ENCODE measurements at places on chromosomes 16 and 17. TPM values are rescaled to one million over a fixed set of nuclear protein-coding genes. Genes with fewer than 3 reads are reported as not detected.

- H3K36me3 ChIP-seq: no peaks in the 10 kb centered on the region
- H3K27me3 ChIP-seq: no peaks in the 10 kb centered on the region
These were observed 365.7 kb downstream of the SEC14L1 start for GRCh38 chr17:77506371-77506991.

DNA sequence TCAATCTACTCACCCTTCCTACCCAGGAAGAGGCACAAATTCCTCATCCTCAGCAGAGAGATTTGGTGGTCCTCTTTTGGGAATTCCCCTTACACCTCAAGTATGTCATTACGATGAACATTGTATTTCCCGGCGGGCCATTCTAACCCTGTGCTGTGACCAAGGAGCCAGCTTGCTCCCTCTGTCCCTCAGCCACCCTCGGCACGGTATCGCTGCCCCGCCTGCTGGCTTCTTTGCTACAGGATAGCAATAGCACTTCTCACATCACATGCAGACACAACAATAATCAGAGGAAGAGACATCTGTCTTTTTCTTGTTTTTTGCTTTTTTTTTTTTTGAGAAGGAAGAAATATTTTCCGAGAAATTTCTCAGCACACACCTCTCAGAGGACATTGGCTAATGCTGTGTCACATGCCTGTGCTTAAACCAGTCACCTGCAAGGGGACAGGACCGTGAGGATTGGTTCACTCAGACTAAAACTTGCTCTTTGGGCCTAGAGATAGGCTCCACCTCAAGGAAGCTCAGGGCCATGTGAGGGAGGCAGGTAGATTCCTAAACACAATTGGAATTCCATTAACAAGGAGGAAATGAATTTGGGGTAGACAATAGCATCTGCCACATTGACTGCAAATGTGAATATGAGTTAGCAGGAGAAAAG is 41.2 kb downstream of the TMC5 start:
- no peak for DNase-seq
- no peaks in the 10 kb centered on the region for H3K27me3 ChIP-seq
- no peaks in the 10 kb centered on the region for H3K4me1 ChIP-seq
- H3K4me3 ChIP-seq: no peak overlapping the region

DNA sequence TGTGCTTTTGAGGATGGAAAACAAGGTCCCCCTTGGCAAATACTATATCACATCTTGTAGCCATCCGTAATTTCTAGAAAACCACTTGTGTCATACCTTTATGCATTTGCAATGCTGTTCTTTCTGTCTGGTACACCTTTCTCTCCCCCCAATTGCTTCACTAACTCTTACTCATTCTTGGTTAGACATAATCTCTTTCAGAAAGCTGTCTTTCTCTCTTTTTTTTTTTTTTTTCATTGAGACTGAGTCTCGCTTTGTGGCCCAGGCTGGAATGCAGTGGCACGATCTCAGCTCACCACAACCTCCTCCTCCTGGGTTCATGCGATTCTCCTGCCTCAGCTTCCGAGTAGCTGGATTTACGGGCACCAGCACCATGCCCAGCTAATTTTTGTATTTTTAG is 94.9 kb upstream of the C17orf78 start:
- H3K4me1 ChIP-seq: peaks cover 14% of the 10 kb centered on the region
- DNase-seq: no peak
- H3K27ac ChIP-seq: no peak overlapping the region
- no peaks in the 10 kb centered on the region for H3K27me3 ChIP-seq
- no peak overlapping the region for H3K4me3 ChIP-seq

DNA sequence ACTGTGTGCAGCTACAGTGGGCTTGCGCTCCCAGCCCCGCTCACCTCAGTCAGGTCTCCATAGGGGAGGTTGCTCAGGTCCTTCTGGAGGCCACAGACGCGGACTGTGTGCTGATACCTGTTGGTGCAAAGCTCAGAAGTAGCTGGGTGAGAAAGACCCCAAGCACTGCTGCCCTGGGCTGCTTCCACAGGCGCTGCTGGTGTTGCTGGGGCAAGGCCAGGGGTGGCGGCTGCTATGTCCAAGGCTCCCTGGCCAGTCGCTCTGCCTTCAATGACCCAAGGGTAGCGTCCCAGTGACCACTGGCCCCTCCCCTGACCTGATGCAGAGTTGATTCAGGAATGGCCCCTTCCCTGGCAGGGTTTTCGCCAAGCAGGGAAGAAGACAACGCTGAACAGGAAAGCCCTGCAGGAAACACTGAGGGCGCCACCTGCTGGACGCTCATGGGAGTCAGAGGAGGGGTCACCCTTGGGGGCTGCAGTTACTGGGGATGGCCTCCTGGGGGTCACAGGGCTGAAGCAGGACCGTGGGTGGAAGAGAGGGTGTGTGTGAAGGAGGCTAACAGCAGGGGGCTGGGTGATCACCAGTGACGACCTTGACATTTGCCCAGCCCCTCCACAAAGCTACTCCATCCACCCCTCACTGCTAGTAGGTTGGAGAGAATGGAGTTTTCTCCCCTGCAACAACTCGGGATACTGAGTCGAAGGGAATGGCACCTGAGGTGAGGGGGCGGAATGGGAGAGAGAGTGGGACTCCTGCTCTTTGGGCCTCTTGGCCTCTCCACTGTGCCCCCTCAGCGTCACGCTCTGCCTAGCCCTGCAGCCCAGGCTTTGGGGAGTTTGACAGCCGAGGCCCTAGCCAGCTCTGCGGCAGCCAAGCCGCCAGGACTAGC is 38.3 kb downstream of the ABCC12 start:
- no peaks in the 10 kb centered on the region for H3K27me3 ChIP-seq
- H3K4me3 ChIP-seq: no peak overlapping the region
- no peaks in the 10 kb centered on the region for H3K4me1 ChIP-seq
- no peak overlapping the region for H3K27ac ChIP-seq
- DNase-seq: no peak

GRCh38 chr16:86512301-86512859 is 2.1 kb downstream of the FOXF1 start:
- DNase-seq: no peak
- H3K27ac ChIP-seq: peak overlapping the region; percentile 95
- H3K4me1 ChIP-seq: peaks cover 47% of the 10 kb centered on the region
- peak overlapping the region; percentile 91 for H3K4me3 ChIP-seq
- H3K27me3 ChIP-seq: no peaks in the 10 kb centered on the region

DNA sequence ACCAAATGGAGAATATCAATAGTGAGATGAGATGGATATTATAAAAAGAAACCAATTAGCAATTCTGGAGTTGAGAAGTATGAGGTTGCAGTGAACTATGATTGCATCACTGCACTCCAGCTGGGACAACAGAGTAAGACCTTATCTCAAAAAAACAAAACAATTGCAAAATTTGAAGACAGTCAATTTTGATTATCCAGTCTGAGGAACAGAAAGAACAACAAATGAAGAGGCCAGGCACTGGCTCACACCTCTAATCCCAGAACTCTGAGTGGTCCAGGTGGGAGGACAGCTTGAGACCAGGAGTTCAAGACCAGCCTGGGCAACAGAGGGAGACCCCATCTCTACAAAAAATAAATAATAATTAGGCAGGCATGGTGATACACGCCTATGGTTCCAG is 35.0 kb downstream of the USP32 start:
- no peaks in the 10 kb centered on the region for H3K36me3 ChIP-seq
- peaks cover 27% of the 10 kb centered on the region for H3K4me1 ChIP-seq
- H3K4me3 ChIP-seq: no peak overlapping the region

- H3K27ac ChIP-seq: no peak overlapping the region
- DNase-seq: no peak
- no peaks in the 10 kb centered on the region for H3K36me3 ChIP-seq
- H3K4me3 ChIP-seq: no peak overlapping the region
These were observed 106.8 kb upstream of the SEC14L1 start for GRCh38 chr17:77033892-77034404.

GRCh38 chr17:38605841-38606645 is at the start of gene SRCIN1:
Gene SRCIN1 (minus strand): TSS chr17:38605952. CDS start chr17:38605705, 247 bp downstream.
- peaks cover 96% of the 10 kb centered on the region for H3K27me3 ChIP-seq
- peak within 1 kb of the TSS; percentile 56 for H3K4me3 ChIP-seq
- no peak for DNase-seq
- no peaks in the 10 kb centered on the region for H3K36me3 ChIP-seq
- H3K27ac ChIP-seq: no peak within 1 kb of the TSS

- peaks cover 22% of the 10 kb centered on the region for H3K4me1 ChIP-seq
- DNase-seq: peak; percentile 94
- H3K27me3 ChIP-seq: no peaks in the 10 kb centered on the region
- H3K27ac ChIP-seq: peak overlapping the region; percentile 92
- peaks cover 30% of the 10 kb centered on the region for H3K36me3 ChIP-seq
These were observed 474 bp downstream of the CLN3 start for GRCh38 chr16:28491230-28491969.

Gene VASN
- total RNA-seq: 7.1 TPM

DNA sequence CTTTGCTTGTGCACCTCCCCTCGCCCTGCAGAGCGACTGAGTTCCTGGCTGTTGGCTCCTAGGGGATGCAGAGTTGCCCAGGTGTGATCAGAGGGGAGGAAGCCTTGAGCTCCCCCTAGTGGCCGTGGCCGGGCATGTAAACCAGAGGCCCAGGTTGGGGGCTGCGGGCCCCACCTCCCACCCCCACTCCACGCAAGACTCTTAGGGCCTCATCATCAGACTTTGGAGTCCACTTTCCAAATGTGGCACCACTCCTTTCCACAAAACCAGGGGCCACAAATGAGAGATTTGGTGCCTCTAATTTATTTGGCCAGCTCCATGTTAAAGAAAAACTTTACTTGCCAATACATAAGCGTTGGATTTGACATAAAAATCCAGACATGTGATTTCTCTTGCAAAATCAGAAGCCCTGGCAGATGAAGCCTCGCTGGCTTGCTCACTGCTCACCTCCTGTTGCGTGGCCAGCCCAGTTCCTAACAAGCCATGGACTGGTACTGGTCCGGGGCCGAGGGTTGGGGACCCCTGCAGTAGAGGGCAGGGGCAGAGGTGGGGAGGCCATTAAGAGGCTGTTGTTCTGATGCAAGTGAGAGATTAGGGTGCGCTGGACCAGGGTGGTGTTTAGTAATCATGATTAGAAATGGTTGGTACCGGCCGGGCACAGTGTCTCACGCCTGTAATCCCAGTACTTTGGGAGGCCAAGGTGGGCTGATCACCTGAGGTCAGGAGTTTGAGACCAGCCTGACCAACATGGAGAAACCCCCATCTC is 28.7 kb upstream of the GAS7 start:
- no peak overlapping the region for H3K27ac ChIP-seq
- H3K4me1 ChIP-seq: no peaks in the 10 kb centered on the region
- H3K4me3 ChIP-seq: no peak overlapping the region
- no peak for DNase-seq

Gene TUBD1
- 6.6 TPM for total RNA-seq

GRCh38 chr17:53134548-53134947 is 688.2 kb upstream of the KIF2B start:
- H3K36me3 ChIP-seq: no peaks in the 10 kb centered on the region
- H3K27me3 ChIP-seq: no peaks in the 10 kb centered on the region
- DNase-seq: no peak
- no peak overlapping the region for H3K4me3 ChIP-seq
- no peaks in the 10 kb centered on the region for H3K4me1 ChIP-seq
- no peak overlapping the region for H3K27ac ChIP-seq

DNA sequence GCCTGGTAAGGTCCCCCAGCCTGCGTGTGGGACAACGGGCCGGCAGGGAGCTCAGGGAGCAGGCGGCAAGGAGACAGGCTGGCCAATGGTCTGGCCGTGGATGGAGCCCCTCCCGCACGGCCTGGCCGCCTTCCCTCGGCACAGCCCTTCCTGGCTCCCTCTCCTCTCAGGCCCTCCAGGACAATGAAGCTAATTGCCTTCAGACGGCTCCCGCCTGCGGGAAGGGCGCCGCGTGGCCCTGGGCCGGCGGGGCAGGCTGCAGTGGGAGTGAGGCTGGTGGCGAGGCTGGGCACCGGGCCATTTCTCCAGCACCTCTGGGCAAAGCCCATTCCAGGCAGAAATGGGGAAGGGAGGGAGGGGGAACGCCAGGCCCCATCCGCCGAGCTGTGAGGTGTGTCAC is 50.9 kb downstream of the ENGASE start:
- no peak overlapping the region for H3K4me3 ChIP-seq
- DNase-seq: no peak
- no peaks in the 10 kb centered on the region for H3K36me3 ChIP-seq
- no peaks in the 10 kb centered on the region for H3K27me3 ChIP-seq
- no peaks in the 10 kb centered on the region for H3K4me1 ChIP-seq

GRCh38 chr16:66275775-66276428 is 90.6 kb upstream of the CDH5 start:
- H3K4me1 ChIP-seq: peaks cover 4% of the 10 kb centered on the region
- no peak overlapping the region for H3K27ac ChIP-seq
- DNase-seq: no peak
- no peaks in the 10 kb centered on the region for H3K36me3 ChIP-seq
- H3K4me3 ChIP-seq: no peak overlapping the region

DNA sequence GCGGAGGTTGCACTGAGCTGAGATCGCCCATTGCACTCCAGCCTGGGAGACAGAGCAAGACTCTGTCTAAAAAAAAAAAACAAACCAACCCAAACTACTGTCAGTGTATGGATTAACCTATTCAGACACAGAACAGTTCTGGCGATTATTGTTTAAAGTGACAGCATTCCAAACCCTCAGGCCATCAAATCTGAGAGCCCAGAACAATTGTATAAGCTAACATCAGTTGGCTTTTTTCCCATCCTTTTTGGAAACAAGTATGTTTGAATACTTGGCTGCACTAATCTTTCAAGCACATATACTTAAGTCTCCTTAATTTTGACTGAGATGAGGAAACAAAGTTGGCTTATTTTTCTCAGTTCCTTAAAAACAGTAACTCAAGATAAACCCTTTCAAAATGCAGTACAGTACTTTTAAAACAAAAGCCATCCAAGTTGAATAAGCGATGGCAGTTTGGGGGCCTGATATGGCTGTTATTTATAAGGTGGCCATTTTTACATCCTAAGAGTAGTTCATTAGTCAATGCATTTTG is 1.4 kb downstream of the ZSWIM7 start:
- H3K27me3 ChIP-seq: no peaks in the 10 kb centered on the region
- H3K4me1 ChIP-seq: peaks cover 32% of the 10 kb centered on the region
- H3K36me3 ChIP-seq: peaks cover 43% of the 10 kb centered on the region
- peak overlapping the region; percentile 98 for H3K27ac ChIP-seq

GRCh38 chr17:74334393-74335039 is 8.5 kb downstream of the KIF19 start:
- H3K4me1 ChIP-seq: no peaks in the 10 kb centered on the region
- H3K27me3 ChIP-seq: no peaks in the 10 kb centered on the region
- no peak overlapping the region for H3K27ac ChIP-seq
- no peak for DNase-seq
- H3K36me3 ChIP-seq: no peaks in the 10 kb centered on the region

DNA sequence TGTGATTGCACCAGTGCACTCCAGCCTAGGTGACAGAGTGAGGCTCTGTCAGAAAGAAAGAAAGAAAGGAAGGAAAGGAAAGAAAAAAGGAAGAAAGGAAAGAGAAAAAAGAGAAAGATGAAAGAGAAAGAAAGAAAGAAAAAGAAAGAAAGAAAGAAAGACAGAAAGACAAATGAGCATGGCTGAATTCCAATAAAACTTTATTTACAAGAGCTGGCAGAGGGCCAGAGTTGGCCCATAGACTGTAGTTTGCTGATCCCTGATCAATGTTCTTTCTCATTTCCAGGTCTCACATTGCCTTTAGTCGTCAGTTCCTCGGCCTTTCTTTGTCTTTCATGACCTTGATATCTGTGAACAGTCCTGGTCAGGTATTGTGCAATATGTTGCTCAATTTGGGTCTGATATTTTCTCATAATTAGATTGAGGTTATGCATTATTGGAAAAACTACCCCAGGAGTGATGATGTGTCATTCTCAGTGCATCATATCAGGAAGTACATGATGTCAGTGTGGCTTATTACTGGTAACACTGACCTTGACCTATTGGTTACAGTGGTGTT is 68.5 kb upstream of the MED9 start:
- H3K4me1 ChIP-seq: no peaks in the 10 kb centered on the region
- H3K4me3 ChIP-seq: no peak overlapping the region
- no peaks in the 10 kb centered on the region for H3K27me3 ChIP-seq
- no peak overlapping the region for H3K27ac ChIP-seq
- no peak for DNase-seq
- no peaks in the 10 kb centered on the region for H3K36me3 ChIP-seq

Data from esophagus muscularis mucosa (tissue), 4 donors.